ENCODE measurements at places on chromosomes 16 and 17. TPM values are rescaled to one million over a fixed set of nuclear protein-coding genes. Genes with fewer than 3 reads are reported as not detected.

SRSF1 gene
- 263 TPM for total RNA-seq

PSMD12 gene
- 115 TPM for total RNA-seq

VPS35 gene
- total RNA-seq, result 84.5 TPM

FAM171A2 gene
- 4.2 TPM for total RNA-seq

GNAO1 gene
- 0.72 TPM for total RNA-seq

HSPB9 gene
- total RNA-seq, result not detected

All from A549 treated with dexamethasone at 1 μM for 4 hours (cell line).